Cortex of kidney (tissue), 1 donor: ENCODE measurements at places on chromosomes 5 and 9.

DNA sequence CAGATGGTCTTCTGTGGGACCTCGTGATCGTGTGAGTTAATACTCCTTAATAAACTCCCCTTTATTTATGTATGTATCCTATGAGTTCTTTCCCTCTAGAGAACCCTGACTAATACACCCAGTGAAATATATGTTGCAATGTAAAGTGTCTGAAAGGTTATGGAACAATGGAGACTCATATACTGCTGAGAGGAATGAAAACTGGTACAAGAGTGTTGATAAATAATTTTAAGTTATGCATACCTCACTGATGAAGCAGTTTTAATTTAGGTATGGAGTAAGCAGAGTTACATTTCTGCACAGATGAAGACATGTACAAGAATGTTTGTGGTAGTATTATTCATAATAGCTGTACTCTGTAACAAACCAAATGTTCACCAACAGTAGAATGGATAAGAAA is 438.3 kb downstream of the TAF11L14 start:
- no peak for DNase-seq

DNA sequence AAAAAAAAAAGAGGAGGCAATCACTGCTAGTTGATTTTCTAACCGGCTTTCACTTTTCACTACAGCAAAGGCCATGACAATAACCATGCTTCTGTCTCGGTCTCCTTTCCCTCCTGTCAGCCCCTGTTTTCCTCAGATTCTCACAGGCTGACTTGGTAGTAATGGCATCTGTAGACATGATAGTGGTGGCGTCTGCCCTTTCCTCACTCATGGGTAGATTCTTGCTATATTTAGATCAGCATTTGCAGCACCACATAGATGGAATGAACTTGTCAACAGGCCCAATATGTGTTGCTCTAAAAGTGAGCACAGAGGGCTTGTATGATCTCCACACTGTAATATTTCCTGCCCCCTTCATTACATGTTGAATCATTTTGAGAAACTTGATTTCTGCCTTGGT is 120.3 kb upstream of the FTMT start:
- no peak for DNase-seq

GRCh38 chr5:146107901-146108300 is 2.5 kb upstream of the PLAC8L1 start:
- no peak for DNase-seq

DNA sequence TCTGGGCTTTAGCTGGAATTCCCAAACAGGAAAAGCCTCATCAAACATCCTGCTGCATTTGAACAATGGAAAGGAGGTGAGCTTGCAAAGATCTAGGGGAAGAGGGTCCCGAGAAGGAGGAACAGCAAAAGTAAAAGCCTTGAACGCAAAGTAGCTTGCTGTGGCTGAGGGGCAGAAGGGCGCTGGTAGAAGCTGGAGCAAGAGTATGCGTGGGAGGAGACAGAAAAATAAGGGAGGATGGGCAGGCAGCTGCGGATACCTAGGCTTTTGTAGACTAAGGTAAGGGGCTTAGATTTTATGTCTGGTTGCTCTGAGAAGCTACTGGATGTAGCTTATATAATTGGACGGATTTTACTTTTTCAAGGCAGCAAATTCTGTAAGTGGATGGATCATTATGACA is 21.9 kb upstream of the TGFBR1 start:
- DNase-seq = no peak

DNA sequence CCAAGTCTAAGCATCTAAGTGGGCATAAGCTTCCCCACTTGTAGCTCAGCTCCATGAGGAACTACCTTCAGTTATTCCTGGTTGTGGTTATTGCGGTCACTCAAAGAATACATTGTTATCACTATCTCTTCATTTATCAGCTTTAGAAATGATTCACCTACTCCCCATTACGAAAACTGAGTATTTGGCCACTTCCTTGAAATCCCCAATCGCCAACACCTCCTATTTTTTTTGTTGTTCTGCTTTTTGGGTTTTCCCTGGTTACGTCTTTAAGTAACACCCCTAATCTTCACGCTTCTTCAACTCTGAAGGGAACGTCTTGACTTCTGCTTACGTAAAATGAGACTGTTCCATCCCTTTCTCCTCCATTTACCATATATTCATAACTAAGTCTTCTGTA is 20.7 kb downstream of the MAPK9 start:
- DNase-seq = no peak

- no peak for DNase-seq
Measured at GRCh38 chr9:36306471-36307306, 48.4 kb upstream of the GNE start.

- DNase-seq = no peak
Measured at GRCh38 chr9:121394292-121394691, 24.2 kb upstream of the STOM start.

DNA sequence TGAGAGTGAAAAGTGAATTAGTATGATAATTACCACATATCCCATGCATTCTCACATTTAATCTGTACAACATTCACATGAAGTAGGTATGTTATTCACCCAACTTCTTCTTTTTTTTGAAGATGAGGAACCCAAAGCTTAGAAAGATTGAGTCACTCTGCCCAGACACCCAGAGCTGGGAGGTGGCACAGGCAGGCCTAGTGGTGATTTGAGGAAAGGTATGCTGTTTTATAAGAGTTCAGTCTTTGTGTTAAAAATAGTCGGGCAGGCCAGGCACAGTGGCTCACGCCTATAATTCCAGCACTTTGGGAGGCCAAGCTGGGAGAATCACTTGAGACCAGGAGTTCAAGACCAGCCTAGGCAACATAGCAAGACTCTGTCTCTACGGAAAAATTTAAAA is 285.3 kb downstream of the NR3C1 start:
- no peak for DNase-seq

- DNase-seq = no peak
Measured at GRCh38 chr9:134992755-134993124, 75.0 kb upstream of the FCN1 start.

DNA sequence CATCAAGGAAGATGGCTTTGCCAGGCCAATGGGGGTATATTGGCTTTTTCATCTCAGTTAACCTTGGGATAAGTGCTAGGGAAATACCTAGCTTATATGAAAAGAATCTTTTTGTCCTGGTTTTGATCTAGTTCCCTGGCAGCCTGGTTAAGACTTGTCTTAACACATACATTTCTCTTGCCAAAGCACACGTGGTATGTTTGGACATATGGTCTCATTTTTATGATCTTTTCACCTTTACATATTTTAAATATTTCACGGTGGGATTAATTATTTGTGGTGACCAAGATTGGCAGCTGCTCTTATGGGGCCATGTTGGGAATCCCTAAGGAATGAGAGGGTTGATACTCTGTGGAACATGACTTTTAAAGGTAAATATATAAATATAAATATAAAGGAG is 312.5 kb downstream of the NPR3 start:
- no peak for DNase-seq

- no peak for DNase-seq
Measured at GRCh38 chr5:180423598-180423997, 70.5 kb upstream of the GFPT2 start.

GRCh38 chr9:32877639-32878217 is 94.4 kb downstream of the TMEM215 start:
- no peak for DNase-seq

DNA sequence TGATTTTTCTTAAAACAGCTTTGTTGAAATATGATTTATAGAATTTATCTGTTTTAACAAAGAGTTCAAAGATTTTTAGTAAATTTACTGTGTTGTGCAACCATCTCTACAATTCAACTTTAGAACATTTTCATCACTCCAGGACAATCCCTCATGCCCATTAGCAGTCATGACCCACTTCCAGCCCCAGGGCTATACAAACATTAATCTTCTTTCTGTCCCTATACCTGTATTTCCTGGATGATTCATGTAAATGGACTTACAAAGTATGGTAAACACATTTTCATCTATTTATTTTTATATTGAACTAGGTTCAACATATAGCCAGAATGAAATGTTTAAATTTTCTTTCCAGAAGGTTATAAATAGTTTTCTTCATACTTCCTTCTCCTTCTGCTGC is 127.8 kb upstream of the CCDC180 start:
- no peak for DNase-seq

DNA sequence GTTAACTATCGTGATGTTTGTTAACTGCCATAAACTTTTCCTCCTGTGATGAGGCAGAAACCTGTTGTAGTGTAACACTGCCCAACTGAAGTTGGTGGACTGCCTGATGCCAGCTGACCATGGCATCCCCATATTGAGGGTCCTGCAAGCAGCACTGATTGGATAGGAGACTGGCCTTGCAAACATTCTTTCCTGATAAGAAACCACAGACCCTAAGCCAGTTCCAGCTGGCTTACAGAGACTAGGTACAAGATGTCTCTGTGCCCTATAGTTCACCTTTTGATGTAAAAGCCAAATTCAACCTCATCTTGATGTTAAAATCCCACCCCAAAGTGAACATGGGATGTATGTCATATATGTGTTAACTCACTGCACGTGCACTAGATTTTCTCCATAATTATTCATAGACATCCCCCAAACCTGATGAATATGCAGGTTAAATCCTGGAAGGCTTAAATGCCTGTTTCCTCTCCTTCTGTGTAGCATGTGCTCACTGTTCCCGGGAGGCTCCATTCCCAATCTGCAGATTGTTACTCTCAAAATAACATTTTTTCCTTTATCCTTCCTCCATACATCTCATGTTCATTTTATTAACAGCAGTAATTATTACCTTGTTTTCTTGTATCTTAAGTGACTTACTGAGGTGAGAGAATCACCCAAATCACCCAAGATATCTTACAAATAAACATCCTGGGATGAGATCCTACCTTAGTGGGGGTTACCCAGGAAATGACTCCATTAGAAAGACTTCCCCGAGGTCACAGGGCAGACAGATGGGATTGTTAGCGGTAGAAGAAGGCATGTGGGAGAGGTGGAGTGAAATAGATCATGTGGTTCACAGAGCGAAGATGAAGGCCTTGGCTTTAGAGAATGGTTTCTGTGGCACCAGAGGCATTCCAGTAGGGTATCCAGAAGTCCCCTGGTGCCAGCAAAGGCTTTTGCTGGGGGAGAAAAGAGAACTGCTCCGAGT is 566.7 kb downstream of the CCDC171 start:
- DNase-seq = no peak

- no peak for DNase-seq
Measured at GRCh38 chr9:119009249-119009648, 360.0 kb downstream of the BRINP1 start.

GRCh38 chr5:138647261-138647788 is 72.1 kb upstream of the HSPA9 start:
- no peak for DNase-seq

DNA sequence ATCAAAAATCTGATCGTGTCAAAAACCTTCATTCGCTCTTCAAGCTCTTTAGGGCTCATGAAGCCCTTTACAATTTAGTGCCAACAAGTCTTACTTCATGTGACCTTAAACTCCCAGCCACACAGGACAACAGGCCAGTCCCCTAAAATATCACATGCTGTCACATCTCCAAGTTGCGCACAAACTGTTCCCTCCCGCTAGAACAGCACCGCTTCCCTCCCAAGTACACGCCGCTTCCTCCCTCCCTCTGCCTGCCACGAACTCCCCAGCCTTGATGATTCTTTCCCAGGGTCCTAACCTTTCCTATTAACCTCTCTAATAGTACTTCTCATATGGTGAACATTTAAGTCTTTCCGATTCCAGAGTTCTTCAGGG is 91.2 kb downstream of the TLE1 start:
- no peak for DNase-seq

GRCh38 chr5:133670336-133670735 is 58.0 kb upstream of the FSTL4 start:
- no peak for DNase-seq

GRCh38 chr5:176908675-176909368 is 9.7 kb upstream of the HK3 start:
- DNase-seq = no peak

GRCh38 chr5:127959152-127959764 is 124.3 kb upstream of the SLC12A2 start:
- no peak for DNase-seq

DNA sequence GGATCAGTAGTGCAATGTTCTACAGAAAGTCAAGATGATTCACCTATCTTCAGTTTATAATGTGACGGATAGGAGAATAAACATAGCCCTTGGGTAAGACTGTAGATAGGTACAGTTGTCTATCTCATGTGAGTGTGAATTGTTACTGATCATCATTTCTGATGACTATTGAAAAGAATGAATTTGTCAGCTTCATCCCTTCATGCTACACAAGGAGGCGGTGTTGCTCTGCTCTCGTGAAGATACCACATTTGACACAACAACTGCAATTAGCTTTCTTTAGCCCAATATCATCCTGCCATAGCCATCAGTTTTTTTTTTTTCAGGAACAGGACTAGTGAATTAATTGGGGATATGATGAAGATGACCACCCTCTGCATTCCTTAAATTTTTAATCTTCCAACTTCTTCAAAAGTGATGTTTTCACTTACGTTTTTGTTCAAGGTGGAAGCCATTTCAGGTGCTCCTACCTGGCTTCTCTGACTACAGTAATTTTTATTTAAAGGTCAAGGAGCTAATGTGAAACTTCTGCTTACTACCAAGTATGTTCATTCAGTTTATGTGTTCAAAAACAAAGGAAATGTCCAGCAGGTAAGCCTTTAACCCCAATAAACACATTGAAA is 152.9 kb upstream of the MOCS2 start:
- no peak for DNase-seq

- DNase-seq = no peak
Measured at GRCh38 chr5:171906703-171907590, 99.5 kb downstream of the FBXW11 start.

GRCh38 chr5:173855162-173855994 is 32.8 kb upstream of the CPEB4 start:
- DNase-seq = no peak

DNA sequence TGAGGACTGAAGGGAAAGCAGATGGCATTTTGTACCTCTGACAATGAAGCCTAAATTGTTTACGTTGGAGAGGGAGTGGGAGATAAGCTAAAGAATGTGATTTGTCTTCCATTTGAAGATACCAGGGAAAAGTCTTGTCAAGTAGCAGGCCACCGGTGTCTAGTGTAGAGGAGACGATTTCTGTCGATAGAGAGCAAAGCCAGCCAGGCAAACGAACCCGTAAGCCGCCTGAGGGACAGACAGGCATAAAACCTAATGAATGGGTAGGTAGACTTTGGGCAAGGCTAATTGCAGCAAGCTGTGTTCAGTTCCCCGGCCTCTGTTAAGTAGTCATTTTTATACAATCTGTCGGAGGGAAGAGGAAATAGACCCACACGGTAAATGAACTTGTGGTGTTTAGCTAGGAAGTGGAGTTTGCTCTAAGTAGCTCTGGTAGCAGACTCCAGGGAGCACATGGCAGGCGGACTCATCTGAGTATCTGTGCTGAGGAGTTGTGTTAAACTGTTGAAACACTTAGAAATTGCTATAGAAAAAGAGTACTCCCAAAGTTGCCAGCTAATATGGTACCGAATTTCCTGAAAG is 28.8 kb downstream of the SMARCA2 start:
- no peak for DNase-seq

DNA sequence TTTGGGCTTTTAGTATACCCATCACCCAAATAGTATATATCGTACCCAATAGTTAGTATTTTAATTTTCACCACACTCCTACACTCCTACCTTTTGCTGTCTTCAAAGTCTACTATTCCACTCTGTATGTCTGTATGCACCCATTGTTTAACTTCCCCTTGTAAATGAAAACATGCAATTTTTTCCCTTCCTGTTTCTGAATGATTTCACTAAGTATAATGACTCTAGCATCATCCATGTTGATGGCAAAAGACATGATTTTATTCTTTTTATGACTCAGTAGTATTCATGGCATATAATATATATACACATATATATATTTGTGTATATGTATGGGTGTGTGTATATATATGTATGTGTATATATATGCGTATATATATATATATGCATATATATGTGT is 63.1 kb upstream of the FAM174A start:
- no peak for DNase-seq
